ENCODE measurements at places on chromosomes 6 and 20.

DNA sequence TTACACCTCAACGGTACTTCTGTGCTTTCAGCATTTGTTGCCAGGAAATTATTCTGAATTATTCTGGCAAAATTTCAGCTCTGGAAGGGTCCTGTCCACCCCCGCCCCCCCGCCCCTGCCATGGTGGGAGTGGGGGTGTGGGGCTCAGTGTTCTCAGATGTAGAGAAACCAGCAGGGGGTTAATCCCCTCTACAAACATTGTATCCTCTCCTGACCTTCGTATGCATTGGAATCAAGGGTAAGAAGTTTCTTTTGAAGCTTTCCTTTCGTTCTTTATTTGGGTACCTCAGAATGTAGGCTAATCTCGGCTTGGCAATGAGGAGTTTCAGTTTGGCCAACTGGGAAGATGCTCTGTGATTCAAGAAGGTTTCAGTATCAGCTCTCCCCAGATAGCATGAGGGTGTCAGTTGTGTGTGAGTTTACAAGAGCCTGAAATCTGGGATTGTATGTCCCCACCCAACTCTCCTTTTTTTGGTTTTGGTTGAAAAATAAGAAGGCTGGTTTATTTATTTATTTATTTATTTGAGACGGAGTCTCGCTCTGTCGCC is 25.5 kb upstream of the OLIG3 start:
- no peak for DNase-seq

- no peak for DNase-seq
Measured at GRCh38 chr6:101088594-101088993, 207.5 kb upstream of the ASCC3 start.

GRCh38 chr6:72037006-72037405 is 150.7 kb downstream of the RIMS1 start:
- no peak for DNase-seq

DNA sequence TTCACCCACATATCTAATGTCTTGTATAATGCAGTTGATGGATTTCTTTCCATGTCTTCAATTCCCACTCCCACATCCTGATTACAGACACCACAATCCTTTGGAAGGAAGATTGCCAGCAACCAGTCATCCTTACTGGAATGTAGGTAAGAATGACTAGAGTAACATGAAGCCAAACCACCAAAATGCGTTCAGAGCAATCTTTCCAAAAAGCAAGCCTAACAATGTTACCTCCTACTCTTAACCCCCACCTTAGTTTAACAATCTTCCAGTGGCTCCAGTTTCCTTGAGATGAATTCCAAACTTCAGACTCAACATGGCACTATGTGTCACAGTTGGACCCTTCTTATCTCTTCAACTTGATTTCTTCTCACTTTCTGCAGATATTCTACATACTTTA is 685.6 kb downstream of the DOK5 start:
- DNase-seq, result no peak

- DNase-seq, result no peak
Measured at GRCh38 chr20:13661070-13661685, 22.4 kb upstream of the TASP1 start.

DNA sequence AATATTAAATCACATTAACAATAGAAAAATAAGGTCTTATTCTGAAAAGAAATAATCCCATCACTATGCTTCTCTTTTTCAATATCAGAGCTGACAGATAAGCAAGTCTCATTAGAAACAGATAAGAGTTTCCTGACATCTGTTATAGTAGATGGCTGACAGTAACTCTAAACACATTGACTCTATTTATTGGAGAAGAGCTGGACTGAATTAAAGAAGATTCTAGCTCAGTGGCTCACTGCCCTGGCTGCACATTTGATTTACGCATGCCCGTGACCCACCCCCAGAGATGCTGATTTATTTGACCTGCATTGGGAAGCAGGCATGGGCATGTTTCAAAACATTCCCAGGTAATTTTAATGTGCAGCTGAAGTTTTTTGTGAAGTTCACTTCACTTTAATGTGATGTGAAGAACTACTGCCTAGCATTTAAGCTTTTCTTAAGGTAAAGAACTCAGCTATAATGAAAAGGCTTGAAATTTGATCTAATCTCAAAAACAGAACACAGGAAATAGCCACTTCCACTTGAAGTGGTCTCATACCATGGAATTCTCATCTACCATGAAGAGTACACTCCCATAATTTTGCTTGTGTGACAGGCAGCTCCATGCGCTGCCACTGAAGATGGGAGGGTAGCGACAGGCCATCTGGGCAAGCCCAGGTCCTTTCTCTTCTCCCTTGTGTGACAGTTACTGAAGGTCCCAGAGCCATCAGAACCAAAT is 162.3 kb downstream of the TPBG start:
- no peak for DNase-seq

DNA sequence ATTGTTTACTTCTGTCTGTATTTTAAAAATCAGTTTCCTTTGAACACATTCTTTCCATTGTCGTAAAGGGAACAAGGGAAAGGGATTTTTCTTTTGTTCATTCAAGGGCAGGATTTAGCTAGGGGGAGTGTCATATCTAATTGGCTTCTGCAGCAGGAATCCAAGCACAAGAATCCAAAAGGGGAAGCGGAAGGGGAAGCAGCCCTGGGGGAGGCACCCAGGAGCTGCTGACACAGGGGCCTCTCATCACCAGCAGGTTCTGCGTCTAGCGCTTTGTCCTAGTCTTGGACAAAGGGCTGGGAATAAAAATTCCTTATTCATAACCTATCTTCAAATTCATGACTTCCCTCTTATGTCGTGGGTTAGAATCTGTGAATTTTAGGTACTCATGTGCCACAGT is 13.7 kb downstream of the RIPK1 start:
- DNase-seq, result no peak

DNA sequence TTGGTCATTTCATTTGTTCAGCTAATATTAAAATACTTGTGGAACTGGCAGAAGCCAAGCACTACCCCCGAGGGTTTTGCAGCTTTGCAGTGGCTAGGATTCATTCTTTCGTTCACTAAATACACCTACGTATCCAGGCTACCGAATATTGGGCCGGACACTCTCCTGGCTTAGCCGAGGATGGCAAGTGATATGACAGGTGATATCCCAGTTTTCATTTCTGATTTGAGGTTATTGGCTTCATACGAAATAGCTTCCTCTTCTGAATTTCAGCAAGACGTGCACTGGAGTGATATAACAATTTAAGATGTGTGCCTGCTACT is 536 bp upstream of the MTFR2 start:
- no peak for DNase-seq

DNA sequence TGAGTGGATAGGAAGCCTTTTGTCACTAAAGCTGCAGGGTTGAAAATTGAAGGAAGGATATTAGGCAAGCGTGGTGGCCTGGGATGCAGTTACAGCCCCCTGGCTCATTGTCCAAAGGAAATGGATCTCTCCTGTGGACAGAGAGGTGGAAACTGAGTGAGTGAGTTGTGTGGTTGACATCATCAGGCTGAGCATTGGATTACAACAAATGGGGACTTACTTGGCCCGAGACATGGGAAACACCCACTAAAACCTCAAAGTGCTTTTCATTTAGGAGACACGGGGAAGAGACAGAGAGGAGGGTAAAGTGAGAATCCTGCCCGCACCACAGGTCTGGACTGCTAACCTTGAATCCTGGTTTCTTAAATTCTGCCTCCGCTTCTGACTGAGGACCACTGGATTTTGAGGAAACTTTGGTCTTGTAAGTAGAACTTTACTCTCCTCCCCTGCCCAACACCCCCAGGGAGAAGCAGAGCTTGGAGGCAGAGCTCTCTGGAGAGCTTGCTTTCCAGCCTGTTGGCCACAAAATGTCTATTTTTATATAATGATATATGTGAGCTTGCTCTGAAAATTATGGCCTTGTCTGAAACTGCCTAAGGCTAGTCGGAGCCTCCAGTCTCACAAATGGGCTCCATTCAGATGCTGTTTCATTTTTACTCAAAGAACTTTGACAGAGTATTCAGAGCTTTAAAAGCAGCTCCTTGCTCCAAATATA is at the start of gene PKIG:
Gene PKIG (plus strand): TSS at position 269 of the 715 bp plus-strand sequence. CDS start 31,978 bp downstream, outside the sequence.
- DNase-seq, result peak; percentile 58

DNA sequence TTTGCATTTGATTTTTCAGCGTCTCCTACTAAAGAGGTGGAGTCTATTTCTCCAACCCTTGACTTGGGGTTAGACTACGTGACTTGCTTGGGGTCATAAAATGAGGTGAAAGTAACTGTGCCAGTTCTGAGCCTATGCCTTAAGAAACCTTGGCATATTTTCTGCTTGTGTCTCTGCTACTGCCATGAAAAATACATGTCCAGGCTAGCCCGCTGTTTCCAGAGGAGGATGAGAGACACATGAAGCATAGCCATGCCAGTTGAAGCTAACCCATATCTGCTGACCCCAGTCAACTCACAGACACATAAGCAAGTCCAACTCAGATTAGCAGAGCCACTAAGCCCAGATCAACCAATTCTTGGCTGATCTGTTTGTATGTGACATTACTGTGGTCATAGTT is 38.7 kb downstream of the SCP2D1 start:
- no peak for DNase-seq

DNA sequence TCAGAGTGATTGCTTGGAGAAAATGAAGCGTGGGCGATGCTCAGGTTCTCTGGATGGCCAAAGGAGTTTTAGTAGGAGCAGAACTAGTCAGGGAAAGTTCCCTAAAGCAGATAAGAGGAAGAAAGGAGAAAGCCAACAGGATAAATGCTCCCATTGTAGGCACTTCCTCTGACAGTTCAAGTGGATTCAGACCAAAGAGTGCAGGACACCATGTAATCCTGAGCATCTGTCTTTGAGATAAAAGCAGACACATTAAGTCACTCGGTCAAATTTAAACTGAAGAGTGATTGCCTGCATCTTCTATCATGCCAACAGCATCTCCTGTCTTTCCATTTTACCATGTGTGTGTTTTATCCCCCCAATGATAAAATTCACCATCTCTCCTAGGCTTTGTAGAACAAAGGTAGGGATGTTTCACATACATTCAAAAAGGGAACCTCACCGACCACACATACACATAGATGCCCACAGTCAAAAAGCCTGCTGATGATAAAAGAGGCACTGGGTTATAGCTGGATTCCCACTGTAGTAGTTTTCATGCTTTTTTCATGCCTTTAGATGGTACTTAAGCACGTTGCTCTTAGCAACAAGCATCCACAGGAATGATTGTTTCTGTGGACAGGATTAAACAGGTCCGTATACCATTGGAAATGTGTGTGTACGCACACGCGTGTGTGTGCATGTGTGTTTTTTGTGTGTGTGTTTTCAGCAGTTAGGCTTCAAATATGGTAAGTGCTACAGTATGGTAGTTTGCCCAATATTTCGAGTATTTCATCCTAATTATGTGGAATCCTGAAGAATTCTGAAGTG is 7.0 kb downstream of the GRIK2 start:
- no peak for DNase-seq

DNA sequence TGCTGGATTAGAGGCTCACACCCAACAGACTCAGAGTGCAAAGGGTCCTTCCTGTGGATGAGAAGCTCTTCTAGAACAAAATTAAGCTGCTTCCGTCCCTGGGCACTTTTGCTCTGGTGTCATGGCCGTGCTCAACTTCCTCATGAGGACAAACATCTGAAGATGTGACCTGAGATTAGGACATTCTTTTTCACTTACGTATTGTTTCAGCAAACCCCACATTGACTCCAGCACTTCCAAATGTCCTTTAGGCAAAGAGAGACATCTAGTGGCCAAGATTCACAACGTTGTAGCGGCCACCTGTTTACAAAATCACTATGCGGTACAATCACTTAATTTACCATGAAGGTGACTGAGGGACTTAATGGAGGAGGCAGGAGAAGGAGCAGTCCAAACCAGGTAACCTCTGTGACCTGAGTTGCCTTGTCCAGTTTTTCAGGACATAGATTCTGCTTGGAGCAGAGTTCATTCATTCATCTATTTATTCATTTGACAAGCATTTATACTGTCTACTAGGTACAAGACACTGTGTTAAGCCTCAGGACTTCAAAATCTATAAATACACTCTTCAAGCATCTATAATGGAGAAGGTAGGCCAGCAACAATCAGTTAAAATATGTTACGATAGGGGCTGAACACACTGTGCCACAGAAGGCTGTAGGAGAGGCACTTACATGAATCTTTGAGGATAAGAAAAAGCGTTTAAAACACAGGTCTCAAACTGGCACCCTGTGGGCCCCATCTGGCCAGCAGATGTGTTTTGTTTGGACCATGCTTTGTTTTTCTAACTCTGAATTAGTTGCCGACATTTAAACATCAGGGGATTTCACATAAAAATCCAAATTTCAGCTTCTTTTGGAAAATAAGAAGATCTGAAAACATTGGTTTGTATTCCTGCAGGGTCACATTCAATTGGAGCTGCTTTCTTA is 5.6 kb upstream of the ADGRF1 start:
- peak; percentile 78 for DNase-seq

Measured in brain microvascular endothelial cell (primary cell).